ENCODE measurements at places on chromosomes 7 and 10. TPM values are rescaled to one million over a fixed set of nuclear protein-coding genes. Genes with fewer than 3 reads are reported as not detected.

- peaks cover 27% of the 10 kb centered on the region for H3K4me1 ChIP-seq
- H3K27me3 ChIP-seq: peaks cover 7% of the 10 kb centered on the region
Observed at GRCh38 chr7:149284343-149284742, 22.3 kb downstream of the ZNF783 start.

- no peaks in the 10 kb centered on the region for H3K36me3 ChIP-seq
- no peak for DNase-seq
- peaks cover 10% of the 10 kb centered on the region for H3K4me1 ChIP-seq
Observed at GRCh38 chr7:100493476-100494264, 9.9 kb downstream of the NYAP1 start.

DNA sequence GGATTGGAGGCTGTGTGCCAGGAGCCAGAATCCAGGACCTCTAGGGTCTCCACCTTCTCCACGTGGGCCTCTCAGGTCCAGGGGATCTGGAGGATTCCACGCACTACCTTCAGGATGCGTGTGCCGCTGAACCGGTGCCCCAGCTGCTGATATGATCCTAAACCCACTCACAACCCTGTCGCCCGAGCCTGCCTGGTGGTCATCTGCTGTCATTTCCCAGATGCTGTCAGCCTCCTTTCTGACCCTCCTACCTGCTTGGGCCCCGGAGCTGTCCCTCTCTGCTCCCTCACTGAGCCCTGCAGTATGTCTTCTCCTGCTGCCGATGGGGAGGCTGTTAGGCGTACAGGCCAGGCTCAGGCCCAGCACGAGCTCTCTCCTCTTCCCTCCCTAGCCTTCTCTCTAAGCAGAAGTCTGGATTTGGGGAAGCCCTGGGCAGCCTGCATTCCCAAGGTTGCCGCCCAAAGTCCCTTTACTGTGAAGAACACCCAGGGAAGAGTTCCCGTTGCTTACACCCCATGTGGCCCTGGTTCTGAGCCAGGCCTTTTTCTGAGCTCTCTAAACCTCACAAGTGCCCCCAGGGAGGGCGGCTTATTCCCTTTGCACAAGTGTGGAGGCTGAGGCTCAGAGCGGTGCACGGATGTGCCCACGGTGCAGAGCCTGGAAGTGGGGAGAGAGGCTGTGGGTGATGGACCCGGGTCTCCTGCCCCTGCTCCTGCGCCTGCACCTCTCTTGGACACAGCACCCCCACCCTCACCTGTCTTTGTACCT lies 30.8 kb upstream of the ZNF488 start:
- no peaks in the 10 kb centered on the region for H3K36me3 ChIP-seq
- H3K27me3 ChIP-seq: no peaks in the 10 kb centered on the region
- no peak overlapping the region for H3K4me3 ChIP-seq
- no peaks in the 10 kb centered on the region for H3K4me1 ChIP-seq

GRCh38 chr7:155163696-155164095 lies 93.6 kb downstream of the HTR5A start:
- H3K27ac ChIP-seq: no peak overlapping the region
- H3K4me1 ChIP-seq: no peaks in the 10 kb centered on the region
- no peaks in the 10 kb centered on the region for H3K36me3 ChIP-seq
- H3K4me3 ChIP-seq: no peak overlapping the region
- DNase-seq: no peak
- H3K27me3 ChIP-seq: peaks cover 8% of the 10 kb centered on the region

Gene COL26A1
- total RNA-seq: 3.0 TPM

Gene GRM3
- total RNA-seq: 0.05 TPM

Gene ARHGAP19
- 18.2 TPM for total RNA-seq

Gene COBL
- total RNA-seq: 0.66 TPM

Measured in thymus (tissue), 14 donors.